CD4-positive, alpha-beta T cell treated with Interleukin-6 for 4 hours (primary cell): ENCODE measurements at places on chromosomes 5 and 9.

- DNase-seq: no peak
Observed at GRCh38 chr5:117220730-117221129, 646.1 kb upstream of the SEMA6A start.

- no peak for DNase-seq
Observed at GRCh38 chr9:18061856-18062255, 412.1 kb upstream of the ADAMTSL1 start.

- no peak for DNase-seq
Observed at GRCh38 chr5:120533581-120533980, 69.5 kb downstream of the PRR16 start.

- DNase-seq: no peak
Observed at GRCh38 chr9:79222483-79222882, 349.3 kb upstream of the TLE4 start.

GRCh38 chr5:31226651-31227050 lies 33.2 kb downstream of the CDH6 start:
- DNase-seq: no peak

GRCh38 chr5:14428302-14429081 lies 153.1 kb upstream of the OTULINL start:
- no peak for DNase-seq

DNA sequence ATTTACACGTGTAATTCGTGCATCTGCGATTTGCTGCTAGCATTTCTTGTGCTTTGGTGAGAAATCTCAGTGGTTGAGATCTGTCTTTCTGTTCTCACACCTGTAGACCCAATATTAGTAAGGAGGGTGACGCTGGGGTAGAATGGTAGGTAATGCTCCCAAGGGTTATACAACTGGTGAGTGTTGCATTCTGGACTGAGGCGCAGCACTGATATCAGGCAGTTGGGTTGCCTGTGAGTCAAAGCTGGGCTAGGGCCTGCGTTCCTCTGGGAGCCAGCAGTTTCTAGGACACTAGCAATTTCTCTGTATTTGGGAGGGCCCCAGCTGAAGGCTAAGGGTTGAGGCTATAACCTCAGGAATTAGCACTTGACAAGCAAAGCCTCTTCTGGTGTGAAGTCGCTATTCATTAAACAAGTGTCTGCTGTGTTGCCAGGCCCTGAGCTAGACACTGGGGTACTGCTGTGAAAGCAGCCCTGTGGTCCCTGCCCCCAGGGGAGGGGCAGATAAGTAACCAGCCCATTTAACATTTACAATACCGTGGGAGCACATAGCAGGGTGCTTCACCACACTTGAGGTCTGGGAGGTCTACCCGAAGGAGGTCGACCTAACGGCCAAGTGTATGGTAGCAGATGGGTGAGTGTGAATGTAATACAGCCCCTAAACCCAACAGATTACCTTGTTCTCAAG lies 28.7 kb downstream of the LARP1 start:
- no peak for DNase-seq

GRCh38 chr5:123273984-123274383 lies 149.2 kb downstream of the CEP120 start:
- no peak for DNase-seq

DNA sequence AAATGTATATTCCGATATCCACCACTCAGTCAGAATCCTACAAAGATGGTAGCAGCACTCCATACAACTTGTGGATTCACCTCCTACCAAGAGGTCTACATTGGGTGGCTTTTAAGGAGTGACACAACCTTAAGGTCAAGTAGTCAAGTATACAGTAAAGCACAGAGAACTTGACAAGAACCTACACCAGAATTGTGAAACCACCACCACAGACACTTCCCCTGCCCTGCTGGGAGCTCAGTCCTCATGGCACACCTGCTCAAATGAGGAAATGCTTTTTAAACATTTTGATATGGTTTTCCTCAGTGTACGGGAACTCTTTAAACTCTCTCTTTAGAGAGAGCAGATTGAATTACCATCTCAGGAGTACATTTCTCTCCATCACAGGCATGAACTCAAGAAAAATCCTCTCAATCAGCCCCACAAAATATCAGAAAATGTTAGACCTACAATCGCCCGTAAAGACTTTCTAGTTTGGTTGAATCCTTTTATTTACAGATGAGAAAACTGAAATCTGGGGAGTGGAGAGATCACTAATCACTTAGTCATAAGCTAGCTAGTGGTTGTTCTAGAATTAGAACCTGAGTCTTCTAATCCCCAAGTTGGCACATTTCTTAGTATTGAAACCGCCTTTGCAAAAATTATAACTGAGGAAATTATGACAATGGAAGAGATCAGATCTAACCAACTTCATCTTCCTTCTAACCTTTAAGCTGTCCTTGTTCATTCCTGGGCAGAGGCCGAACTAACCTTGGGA lies 38.5 kb upstream of the NR4A3 start:
- no peak for DNase-seq

DNA sequence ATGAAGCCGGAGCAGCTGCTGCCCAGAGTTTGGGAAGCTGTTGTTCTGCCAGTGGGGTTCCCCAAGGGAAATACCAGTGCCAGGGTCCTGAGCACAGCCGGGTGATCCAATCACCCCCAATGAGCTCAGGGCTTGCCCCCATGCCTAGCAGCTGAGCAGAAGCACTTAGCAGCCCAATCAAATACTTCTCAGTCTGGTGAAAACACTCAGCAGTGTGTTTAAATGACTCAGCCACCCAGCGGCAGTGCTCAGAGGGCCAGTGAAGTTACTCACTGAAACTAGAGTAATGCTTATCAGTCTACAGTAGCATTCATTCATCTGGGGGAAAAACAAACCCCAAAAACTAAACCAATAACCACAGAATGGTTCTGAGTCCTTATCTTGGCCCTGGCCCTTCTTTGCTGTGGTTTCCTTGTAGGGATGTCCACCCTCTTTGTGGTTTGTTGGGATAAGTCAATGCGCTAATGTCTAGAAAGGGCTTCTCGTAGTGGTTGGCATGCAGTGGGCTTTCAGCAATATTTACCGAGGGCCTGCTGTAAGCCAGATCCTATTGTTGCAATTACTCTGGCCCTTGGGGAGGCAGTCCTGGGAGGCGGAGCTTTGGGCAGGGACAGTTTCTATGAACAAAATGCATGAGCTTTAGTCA lies 43.1 kb downstream of the LHX2 start:
- DNase-seq: no peak

- no peak for DNase-seq
Observed at GRCh38 chr5:96976-97660, 5.2 kb downstream of the PLEKHG4B start.

DNA sequence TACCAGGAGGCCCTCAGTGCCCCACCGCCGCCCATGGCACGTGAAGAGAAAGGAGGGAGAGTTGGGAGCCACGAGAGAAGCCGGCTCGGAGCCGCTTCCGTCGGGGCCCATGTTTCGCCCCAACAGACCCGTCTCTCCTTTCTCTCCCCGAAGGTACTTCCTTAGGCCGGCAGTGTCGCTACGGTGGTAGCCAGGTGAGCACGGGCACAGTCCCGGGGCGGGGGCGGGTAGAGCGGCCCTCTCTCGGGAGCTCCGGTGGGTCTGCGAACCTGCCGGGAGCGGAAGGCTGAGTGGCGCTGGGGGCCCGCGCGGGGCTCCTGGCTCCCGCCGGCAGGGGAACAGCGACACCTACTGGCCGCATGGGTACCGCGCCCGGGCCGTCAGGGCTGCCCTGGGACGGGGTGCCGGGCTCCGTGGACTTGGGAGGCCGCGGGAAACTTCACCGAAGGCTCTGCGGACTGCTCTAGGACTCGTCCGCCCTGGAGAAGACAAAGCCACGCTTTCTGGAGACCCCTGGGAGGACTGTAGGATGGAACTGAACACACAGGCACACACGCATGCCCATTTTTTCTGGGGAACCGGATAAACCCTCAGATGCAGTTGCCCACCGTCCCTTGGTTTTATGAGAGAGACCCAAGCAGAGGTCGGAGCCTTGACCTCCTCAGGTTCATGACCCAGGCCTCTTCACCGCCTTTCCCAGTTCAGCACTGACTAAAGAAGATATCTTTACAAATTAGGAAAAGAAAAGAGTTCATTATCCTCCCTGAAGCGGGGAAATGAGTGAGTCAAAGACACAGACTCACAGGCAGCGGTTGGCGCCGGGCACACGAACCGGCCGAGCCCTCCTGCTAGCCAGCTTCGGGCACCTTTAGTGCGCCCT lies 202.5 kb downstream of the MEF2C start:
- DNase-seq: peak; percentile 73
